Gastroesophageal sphincter (tissue), 4 donors: ENCODE measurements at places on chromosomes 6 and 20. TPM values are rescaled to one million over a fixed set of nuclear protein-coding genes. Genes with fewer than 3 reads are reported as not detected.

Gene PAQR8
- 21.1 TPM for total RNA-seq

Gene VNN1
- total RNA-seq: 3.9 TPM

Gene RNF146
- 53.4 TPM for total RNA-seq

Gene RIN2
- 44.7 TPM for total RNA-seq

Gene LINC00237
- not detected for total RNA-seq

Gene OR2B3
- total RNA-seq: not detected

Gene WFDC5
- total RNA-seq: not detected

GRCh38 chr6:15618685-15619084 is 44.1 kb downstream of the DTNBP1 start:
- no peak for ATAC-seq

GRCh38 chr20:50655311-50655880 is 35.9 kb downstream of the RIPOR3 start:
- ATAC-seq: peak; percentile 89

- no peak for ATAC-seq
Measured at GRCh38 chr6:44569131-44569530, 181.6 kb downstream of the CDC5L start.

- no peak for ATAC-seq
Measured at GRCh38 chr6:90494067-90494780, 92.6 kb downstream of the MAP3K7 start.

DNA sequence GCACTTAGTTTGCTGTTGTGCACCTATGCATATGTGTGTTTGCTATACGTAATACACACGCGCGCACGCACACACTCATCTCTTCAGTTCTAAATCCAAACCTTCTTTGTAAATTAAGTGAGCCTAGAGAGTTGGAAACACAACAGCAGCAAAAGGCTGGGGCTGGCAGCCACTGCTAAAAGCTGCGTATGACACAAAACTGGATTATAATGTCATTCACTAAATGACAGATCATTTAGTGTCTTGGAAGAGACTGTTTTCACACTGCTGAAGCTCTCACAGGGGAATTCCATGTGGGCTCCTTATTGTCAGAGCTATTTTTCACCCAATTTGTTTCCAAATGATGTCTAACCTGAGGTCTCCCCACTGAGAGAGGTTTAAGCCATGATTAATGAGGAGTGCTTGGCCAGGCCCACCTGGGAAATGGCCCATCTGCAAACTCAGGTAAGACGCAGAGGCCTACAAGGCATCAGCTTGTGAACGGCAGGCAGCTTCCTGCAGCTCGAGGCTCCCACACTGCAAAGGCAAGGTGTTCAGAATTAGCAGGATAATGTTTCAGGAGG is 94.2 kb downstream of the OLIG3 start:
- no peak for ATAC-seq

GRCh38 chr6:113181164-113181563 is 676.0 kb upstream of the MARCKS start:
- ATAC-seq: no peak

DNA sequence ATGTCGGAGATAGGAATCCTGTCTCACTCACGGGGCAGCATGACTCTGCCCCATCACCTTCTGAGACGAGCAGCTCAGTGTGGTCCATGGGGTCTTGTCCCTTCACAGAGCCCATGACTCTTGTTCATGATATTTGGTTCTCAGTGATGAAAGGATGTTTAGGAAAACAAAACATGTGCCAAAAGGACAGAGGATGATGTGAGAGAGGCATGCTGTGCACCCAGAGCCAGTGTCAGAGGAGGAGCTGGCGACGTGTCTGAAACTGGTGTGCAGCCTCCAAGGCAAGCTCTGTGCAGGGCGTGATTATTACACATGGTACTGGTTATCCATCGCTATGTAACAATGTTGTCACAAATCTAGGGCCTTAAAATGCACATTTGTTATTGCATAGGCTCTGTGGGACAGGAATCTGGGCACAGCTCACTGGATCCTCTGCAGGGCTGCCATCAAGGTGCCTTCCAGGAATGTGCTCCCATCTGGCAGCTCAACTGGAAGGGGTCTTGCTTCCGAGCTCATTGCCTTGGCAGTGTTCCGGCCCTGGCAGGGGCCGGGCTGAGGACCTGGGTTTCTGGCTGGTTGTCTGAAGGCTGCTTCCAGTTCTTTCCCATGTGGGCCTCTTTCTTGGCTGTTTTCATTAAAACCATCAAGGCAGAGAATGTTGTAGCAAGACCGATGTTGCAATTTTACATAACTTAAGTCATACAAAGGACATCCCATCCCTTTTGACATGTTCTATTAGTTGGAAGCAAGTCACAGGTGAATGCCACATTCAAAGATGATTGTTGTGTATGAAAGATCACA is 175.4 kb downstream of the ERMARD start:
- ATAC-seq: peak; percentile 38

- no peak for ATAC-seq
Measured at GRCh38 chr6:64831680-64832079, 875.3 kb downstream of the EYS start.

- ATAC-seq: no peak
Measured at GRCh38 chr6:34489207-34489805, 23.4 kb downstream of the PACSIN1 start.

GRCh38 chr6:169177516-169178166 is 76.0 kb downstream of the THBS2 start:
- ATAC-seq: no peak

- no peak for ATAC-seq
Measured at GRCh38 chr6:157361886-157362285, 19.1 kb upstream of the ZDHHC14 start.

DNA sequence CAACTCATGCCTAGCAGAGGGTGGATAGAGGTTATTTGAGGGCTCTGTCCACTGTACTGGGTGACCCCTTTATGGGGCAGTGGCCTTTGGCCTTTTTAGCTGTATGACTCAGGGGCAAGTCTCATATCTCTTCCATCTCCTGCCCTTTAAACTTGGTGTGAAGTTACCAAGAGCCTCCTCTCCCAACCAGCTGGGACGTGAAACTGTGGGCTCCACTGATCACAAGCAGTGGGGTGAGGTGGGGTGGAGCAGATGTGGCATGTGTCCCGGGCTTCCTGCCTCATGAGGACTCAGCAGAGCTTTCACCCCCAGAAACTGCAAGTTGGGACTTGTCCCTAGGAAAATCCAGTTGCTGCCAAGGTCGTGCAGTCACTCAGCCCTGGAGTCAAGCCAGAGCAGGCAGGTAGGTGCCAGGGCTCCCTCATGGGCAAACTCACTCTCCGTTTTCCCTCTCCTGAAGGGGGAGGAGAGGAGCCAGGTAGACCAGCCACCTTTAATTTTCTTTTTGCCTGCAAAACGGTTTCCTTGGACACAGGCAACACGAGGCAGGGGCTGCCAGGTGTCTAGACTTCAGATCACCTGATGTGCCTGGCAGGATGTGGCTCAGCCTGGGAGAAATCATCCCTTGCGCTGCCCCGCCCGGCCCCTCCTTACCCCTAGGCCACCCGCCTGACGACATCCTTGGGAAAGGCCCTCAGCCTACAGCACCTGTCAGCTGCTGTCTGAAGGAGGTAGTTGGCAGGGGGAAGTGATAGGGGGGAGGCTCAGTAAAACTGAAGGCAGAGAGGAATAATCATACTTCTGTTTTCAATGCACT is 4.0 kb downstream of the CDKN1A start:
- ATAC-seq: no peak
